Stomach (tissue), 19 donors: ENCODE measurements at places on chromosomes 7 and 10. TPM values are rescaled to one million over a fixed set of nuclear protein-coding genes. Genes with fewer than 3 reads are reported as not detected.

GRCh38 chr7:3747467-3747866 is 446.4 kb downstream of the SDK1 start:
- DNase-seq: no peak

DNA sequence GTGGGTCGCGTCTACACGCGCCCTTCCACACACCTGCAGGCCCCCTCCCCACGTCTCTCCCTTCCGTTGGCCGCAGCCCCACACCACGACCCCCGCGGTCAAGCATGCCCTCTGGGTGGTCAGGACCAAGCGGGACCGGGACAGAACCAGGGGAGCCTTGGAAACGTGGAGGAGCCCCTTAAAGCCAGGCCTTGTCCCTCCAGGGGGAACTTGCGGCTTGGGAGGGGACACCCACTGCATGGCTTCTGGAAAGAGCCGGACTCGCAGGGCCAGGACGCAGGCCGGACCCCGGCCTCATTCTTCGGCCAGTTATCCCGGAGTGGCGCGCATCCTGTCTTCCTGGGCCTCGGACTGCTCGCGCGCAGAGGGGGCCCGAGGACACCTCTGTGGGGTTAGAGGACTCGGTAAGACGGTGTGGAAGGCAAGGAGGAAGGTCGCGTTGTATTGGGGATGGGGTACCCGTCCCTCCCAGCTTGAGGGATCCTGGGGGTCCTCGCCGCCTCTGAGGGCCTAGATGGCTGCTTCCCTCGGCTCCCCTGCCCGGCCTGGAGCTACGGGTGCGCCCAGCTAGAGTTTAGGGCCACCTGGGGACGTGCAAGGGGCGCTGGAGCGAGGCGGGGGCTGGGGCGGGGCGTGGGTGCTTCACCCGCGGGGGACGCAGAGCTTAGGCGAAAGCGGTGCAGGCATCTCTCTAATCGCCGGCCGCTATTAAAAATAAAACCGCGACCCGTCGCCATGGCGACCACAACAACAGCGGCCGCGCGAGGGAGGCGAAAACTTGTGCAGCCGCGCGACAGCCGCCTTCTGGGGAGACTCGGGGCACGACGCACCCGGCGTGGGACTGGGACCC is 1.8 kb upstream of the PDGFA start:
- DNase-seq: peak; percentile 90

GRCh38 chr7:79930604-79931003 is 204.0 kb upstream of the GNAI1 start:
- no peak for DNase-seq

DNA sequence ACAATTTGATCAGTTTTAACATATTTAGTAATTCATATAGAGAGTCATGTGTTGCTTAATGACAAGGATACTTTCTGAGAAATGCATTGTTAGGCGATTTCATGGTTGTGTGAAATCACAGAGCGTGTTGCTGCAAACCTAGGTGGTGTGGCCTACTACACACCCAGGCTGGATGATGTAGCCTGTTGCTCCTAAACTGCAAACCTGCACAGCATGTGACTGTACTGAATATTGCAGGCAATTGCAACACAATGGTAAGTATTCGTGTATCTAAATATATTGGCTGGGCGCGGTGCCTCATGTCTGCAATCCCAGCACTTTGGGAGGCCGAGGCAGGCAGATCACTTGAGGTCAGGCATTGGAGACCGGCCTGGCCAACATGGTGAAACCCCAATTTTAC is 73.7 kb upstream of the BAIAP2L1 start:
- no peak for DNase-seq

DNA sequence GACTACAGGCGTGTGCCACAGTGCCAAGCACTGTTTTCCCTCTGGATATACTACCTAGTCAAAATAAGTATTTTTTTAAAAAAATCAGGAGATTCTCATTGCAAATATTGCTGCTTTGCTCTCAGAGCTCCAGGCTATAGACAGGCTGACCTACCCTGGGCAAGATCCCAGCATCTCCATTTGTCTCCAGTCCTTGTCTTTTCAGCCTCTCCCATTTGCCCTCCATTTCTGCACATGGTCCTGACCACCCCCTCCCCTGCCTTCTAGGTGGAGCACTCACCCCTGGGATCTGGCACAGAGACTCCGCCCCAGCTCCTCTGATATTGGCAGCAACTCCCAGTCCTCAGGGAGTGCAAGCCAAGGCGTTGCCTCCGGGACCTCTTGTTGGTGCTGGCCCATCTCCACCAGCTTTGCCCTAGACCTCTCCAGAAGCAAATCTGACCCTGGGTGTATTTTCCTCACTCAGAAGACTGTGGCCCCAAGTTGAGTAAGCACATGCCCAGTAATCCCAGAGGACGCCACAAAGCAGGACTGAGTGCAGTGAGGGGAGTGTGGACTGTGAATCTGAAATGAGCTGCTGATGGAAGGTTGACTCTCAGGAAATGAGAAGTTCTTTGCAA is 120.6 kb downstream of the MTPAP start:
- DNase-seq: no peak

GRCh38 chr7:114688443-114689055 is 233.3 kb upstream of the MDFIC start:
- no peak for DNase-seq

- DNase-seq: no peak
Measured at GRCh38 chr10:6039711-6040110, 22.5 kb downstream of the IL2RA start.

DNA sequence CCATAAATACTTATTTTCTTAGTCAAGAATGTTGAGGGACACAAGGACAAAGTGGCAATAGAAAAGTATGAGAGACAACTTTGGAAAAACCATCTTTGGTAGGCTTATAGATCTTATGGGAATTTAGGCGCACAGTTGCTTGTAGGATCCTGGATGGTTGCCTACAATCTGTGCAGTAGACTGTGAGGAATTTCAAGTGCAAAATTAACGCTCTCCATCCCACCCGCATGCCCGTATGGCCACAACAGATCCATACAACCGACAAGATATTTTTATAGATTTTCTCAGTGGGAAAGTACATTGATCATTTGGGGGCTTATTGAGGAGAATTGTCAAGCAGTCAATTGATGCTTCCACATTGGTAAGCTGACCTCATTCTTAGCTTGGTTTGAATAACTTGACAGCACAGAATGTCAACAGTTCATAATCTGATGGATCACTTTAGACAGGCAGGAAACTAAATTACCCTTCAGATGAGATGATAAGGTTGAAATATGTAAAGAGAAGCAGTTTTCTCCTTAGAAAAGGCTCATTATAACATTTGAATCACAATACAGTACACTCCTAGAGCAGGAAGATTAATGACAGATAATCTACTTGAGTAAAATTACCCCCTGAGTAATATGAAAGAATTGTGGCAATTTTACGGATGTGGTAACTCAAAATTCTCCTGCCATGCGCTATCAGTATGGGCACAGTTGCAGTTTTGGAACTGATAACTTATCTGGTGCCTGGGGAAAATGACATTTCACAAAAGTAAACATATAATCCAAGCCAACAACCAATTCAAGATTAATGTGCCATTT is 479.7 kb downstream of the KIF20B start:
- DNase-seq: no peak

DNA sequence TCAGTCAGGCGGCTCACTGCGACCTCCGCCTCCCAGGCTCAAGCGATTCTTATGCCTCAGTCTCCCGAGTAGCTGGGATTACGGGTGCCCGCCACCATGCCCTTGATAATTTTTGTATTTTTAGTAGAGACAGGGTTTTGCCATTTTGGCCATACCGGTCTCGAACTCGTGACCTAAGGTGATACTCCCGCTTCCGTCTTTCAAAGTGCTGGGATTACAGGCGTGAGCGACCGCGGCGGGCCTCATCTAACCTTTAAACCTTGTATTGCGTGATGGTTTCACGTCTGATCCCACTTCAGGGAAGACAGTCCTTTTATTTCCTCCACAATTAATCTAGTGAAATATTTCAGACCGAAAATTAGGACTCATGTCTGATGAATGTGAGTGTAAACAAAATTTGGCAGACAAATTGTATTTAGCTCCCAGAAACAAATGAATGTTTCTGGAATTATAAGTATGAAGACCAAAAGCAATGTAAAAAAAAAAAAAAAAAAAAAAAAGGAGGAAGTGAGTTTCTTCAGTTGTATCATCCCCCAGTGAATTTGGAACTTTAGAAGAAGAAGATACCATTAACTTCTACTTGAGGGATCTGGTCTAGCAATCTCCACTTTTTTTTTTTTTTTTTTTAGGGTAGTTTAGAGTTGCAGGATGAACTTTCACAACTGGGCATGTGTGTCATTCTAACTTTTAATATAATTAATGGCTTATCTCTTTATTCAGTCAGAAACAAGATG is 1.6 kb downstream of the NUP42 start:
- DNase-seq: no peak

DNA sequence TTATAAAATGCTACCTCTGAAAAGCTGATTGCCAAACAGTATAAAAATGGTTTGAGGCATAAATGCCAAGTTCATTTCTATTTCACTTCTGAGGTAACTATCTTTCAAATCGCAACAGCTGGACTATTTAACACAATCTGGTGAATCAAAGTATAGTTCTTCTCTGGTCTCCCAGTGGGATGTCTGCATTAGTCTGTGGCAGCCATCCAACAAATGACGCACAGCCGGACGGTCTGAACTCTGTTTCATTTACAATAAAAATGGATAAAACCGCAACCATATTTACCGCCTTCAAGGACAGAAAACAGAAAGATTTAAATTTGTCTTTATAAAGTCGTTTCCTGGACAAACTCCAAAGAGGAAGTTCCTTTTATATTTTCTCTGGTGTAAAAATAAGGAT is 41.9 kb downstream of the ENO4 start:
- DNase-seq: peak; percentile 89

DNA sequence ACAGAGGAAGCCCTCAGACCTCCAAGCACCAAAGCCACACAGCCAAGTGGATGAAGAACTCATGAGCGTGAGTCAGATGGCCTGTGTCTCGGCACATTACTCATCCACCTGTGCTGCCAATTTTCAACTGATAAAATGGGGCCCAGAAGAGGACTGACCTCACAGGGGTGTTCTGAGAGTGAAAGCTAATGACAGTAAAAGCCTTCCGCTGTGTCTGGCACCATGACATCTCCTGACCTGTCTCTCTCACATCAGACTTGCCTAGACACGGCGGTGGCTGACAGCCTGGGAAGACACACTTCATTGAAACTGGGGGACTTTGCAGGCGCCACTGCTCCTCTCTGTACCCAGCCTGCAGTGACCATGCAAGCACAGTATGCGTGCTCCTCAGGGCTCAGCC is 8.3 kb upstream of the SLC18A3 start:
- DNase-seq: peak; percentile 22

GRCh38 chr7:4399596-4399995 is 282.5 kb upstream of the FOXK1 start:
- DNase-seq: no peak

The CCDC3 gene
- polyA plus RNA-seq: 11.0 TPM

The SORCS1 gene
- 0.25 TPM for polyA plus RNA-seq

The AP1S1 gene
- polyA plus RNA-seq: 34.7 TPM

The LIPF gene
- 36,465 TPM for polyA plus RNA-seq
